Activated CD4-positive, alpha-beta T cell treated with anti-CD3 and anti-CD28 coated beads, Interleukin-10, Interleukin-2, amounts not matched to agents 100 ng/mL and 50 ng/mL, durations not matched to agents 16 hours and 8 hours (primary cell): ENCODE measurements at places on chromosomes 5 and 9.

GRCh38 chr9:114612272-114612923, 1.3 kb downstream of the TMEM268 start:
- no peak for DNase-seq

GRCh38 chr5:19044931-19045695, 942.9 kb downstream of the CDH18 start:
- no peak for DNase-seq

DNA sequence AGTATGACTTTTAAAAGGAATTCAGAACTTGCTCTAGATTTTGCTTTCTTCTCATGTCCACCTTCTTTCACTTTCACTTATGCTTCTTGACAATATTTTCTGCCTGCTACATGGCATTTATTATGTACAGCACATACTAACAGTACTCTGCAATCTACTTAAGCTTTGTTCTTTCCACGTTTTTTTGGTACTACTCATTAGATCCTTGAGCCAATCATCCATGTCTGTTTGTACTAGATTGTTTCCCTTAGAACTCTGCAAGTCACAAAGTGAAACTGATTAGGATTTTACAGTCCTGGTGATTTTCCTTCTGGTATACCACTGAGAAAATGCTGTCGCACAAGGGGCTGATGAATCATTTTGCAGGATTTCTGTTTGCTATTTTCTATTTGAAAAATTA, 78.3 kb downstream of the PARP8 start:
- DNase-seq, result peak; percentile 21

- no peak for DNase-seq
Observed at GRCh38 chr5:72644296-72644695, 137.1 kb upstream of the ZNF366 start.

DNA sequence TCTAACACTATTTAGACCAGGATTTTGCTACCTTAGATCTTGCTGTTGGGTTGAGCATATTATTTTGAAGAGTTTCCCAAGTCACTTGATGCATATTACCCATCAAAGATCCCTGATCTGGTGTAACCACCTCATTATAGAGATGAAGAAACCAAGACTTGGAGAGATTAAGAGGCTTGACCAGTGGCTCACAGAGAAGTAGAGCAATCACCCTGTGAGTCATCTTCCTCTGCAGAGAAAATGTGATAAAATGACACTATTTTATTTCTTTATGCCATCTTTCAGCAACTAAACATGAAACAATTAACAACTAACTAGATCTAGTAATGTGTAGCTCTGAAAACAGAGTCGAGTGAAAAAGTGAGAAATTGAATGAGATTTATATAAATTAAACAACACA, 76.1 kb downstream of the KIF4B start:
- DNase-seq, result no peak

- DNase-seq, result no peak
Observed at GRCh38 chr5:1185038-1185627, 16.3 kb upstream of the SLC6A19 start.
